Mesendoderm (in vitro differentiated cells): ENCODE measurements at places on chromosomes 6 and 20.

- DNase-seq: peak; percentile 58
Measured at GRCh38 chr6:24227556-24227955, 101.5 kb downstream of the NRSN1 start.

DNA sequence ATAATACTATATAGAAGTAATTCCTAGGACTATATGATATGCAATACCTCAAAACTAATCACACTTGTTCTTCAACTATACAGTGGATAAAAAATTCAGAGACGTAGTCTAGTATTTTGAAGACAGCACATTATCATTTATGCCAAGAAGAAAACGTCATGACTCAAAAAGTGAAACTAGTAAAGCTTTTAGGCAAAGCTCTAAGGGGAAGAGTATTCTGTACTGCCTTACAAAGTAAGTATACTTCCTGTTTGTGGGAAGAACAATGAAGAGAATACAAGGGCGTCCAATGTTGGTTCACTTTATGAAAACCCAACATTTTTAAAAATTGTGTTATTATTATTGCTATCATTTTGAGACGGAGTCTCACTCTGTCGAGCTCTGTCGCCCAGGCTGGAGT is 27.9 kb downstream of the LOC128125822 start:
- DNase-seq: no peak

DNA sequence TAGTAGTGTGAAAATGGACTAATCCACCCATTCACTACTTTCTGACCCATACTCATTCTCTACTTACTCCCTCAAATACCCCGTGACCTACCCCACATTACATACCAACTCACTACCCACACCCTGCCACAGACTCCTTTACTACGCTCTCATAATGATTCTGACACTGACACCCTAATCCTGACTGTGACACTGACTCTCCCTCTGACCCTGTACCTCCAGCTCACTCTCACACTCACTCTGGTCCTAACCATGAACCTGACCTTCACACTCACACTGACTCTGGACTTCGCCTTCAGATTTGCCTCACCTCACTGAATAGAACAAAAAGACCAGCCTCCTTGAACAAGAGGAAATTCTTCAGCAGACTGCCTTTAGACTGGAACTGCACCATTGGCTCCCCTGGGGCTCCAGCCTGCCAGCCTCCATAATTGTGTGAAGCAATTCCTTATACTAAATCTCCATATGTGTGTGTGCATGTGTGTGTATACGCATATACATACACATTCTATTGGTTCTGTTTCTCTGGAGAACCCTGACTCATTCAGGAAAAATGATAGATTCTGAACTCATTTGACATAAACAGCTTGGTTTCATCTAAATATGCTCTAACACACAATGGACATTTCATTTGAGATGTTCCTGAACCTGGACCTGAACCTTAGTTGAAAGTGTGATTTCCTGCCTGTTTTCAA is 10.5 kb upstream of the ZNF343 start:
- DNase-seq: no peak

- no peak for DNase-seq
Measured at GRCh38 chr6:134005800-134006199, 46.6 kb downstream of the SLC2A12 start.

- no peak for DNase-seq
Measured at GRCh38 chr6:161360520-161360919, 86.7 kb upstream of the AGPAT4 start.

DNA sequence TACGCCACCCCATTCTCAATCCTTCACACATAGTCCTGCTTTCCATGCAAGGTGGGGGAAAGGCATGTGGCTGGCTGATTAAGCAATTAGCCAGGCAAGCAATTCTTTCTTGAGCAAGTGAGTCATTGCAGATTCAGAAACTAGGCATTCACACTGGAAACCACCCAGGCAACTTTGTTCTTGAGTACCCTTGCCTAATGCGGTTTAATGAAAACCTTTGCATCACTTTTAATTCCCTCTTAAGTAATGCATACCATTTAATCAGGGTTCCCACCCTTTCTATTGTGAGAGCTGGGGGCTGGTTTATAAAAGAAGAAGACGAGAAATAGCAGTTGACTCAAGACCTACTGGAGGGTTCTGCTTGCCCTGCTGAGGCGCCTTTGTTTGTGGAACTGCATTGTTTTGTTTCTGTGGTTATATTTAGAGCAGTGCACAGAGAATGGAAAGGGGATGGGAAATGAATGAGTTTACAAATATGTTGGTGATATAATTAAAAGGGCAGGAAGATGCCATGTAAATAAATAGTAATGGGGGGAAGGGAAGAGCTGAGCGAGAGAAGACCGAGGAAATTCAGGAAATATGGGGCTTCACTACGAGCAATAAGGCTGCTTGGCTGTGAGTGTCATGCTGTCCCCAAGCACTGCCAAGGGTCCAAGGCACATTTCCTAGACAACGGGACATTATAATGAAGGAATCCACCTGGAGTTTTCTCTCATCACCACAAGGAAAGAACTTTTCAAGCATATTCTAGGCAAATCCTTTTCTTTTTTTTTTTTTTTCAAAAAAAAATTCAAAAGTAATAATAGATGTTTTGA is 48.8 kb upstream of the TSHZ2 start:
- peak; percentile 69 for DNase-seq

DNA sequence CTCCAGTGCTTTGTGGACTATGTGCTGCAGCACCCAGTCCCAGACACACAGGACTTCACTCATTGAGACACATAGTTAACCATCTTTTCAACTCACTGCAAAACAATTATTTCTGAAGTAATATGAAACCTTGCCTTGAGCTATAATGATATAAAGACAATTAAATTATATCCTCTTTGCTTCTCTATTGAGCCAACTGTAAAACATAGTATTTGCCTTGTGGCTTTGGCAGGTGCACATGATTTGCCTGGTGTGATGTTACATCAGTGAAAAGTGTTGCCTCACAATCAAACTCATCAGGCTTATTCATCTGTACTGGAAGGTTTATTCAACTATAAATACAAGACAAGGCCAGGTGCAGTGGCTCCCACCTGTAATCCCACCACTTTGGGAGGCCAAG is 80.6 kb downstream of the NCOA7 start:
- no peak for DNase-seq

DNA sequence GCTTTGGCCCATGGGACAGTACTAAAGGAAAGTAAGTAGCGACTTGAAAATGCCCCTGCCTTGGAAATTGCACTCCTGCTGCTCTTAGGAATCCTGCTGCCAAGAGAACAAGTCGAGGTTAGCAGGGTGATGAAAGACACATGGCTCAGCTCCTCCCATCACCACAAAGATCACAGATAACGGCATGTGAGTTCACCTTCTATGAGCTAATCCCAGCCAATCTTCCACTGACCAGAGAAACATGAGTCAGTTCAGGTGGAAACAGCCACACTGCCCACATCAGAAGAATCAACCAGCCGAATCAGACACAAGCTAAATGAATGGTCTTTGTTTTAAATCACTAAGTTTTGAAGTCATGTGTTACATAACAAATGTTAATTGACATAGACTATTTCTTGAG is 106.3 kb downstream of the PRKN start:
- DNase-seq: peak; percentile 94

DNA sequence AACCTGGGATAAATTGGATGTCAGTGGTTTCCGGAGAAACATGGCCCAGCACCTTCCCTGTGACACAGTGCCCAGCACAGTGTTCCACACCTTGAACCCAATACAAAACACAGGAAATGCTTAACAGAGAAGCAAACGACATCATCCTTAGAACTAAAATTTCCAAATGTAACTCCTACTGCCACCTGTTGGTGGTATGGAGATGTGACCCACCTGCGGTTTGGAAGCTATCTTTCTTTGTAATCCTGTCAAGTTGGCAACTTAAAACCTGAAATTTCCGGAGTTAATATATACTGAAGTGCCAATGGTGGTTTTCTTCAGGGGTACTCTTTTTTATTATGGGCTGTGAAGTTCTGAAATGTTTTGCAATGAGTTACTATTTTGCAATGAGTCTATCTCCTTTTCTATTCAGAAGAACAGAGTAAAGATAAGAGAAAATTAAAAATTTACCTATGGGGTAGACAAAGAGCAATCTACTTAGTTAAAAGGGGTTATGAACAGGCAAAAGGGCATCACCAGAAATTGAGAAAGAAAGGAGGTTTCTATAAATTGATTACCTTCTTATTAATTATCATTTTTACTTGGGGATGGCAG is 658.8 kb downstream of the PTPRT start:
- DNase-seq: peak; percentile 56

GRCh38 chr6:14083751-14084150 is 33.8 kb upstream of the CD83 start:
- no peak for DNase-seq

- DNase-seq: no peak
Measured at GRCh38 chr6:119129968-119130484, 51.6 kb upstream of the FAM184A start.

DNA sequence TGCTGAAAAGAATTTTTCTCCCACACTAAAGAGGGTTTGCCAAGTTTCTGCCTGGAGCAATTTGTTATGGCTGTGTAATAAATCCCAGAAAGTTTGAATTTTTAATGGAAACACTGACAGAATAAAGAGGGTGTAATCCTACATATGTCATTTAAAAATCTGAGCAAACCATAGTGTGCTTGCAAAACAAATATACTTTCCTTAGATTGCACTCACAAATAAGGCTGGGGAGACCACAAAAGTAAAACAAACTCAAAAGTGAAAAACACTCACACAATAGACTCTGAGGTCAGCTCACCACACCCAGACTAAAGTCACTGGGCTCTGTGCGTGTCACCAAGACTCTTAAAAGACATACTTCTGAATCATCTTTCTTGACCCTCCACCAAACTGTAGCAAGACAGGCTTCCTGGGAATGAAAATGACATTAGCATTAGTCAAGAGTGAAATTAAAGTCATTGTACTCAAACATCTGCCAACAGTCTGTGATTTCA is 4.8 kb upstream of the ATXN1 start:
- no peak for DNase-seq

GRCh38 chr6:134394905-134395304 is 77.0 kb upstream of the SGK1 start:
- no peak for DNase-seq

DNA sequence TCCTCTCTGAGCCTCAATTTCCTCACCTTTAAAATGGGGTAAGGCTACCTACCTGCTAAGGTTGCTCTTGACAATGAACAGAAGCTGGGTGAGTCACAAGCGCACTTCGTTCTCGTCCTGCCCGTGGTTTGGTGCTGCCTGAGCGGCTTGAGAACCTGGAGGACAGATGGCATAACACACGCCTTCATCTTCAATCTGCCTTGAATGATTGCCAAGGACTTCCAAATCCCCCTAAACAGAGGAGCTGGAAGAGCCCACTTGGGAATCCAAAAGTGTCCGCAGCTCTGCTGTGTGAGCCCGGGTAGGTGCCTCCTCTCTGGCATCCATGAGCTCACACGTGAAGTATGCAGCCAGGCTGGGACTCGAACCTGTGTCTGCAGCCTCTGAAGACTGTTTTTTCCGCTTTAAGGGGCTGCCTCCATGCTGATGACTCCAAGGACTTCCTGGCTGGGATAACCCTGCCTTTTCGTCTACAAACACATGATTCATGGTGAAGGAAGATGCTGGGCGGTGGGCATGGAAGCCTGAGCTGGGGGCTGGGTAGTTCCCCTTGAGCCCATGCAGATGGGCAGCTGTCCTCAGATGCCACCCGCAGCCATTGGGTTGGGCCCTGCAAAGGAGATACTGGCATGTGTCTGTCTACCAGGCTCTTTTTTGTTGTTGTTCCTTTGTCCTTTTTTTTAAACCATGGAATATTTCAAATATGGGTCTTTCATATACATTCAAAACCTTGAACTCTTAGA is 25.3 kb upstream of the CSNK2A1 start:
- peak; percentile 71 for DNase-seq

DNA sequence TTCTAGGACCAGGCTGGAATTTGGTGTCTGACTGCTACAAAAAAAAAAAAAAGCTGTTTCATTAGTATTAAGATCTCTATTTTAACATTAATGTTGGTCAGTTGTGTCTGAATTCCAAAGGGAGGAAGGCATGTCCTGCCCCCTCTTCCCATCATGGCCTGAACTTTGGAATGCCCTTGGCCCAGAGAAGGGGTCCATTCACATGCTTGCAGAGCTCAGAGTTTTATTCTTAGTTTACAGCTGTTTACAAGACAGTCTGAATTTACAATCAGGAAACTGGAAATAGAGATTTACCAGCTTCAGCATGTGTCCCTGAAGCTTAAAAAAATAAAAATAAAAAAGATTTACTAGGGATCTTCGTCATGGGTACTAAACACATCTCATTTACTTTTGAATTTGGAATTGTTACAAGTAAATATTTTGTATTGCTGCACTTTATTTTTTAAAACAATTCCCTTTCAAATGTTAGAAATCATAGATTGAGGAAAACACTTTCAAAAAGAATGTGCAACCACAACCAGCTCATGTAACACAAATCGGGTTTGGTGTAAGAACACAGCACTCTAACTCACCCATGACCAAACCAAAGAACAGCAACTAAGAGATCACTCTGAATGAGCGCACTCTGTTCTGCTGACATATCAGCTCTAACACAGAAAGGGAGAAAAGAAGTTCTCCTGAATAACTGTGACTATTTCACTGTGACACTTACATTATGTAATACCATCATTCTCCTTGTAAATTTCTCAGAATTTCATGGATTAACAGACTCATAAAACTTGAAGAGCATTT is 6.6 kb upstream of the SERPINB6 start:
- DNase-seq: no peak

- no peak for DNase-seq
Measured at GRCh38 chr20:5731753-5732366, 18.3 kb upstream of the SHLD1 start.

GRCh38 chr20:13717631-13718044 is 67.1 kb downstream of the ESF1 start:
- DNase-seq: no peak

- DNase-seq: no peak
Measured at GRCh38 chr6:17091122-17091521, 10.7 kb upstream of the STMND1 start.

- DNase-seq: no peak
Measured at GRCh38 chr6:131136021-131136786, 937 bp downstream of the AKAP7 start.

- no peak for DNase-seq
Measured at GRCh38 chr6:91149246-91149955, 562.5 kb upstream of the MAP3K7 start.

GRCh38 chr6:9066726-9067125 is 631.4 kb upstream of the SLC35B3 start:
- no peak for DNase-seq

DNA sequence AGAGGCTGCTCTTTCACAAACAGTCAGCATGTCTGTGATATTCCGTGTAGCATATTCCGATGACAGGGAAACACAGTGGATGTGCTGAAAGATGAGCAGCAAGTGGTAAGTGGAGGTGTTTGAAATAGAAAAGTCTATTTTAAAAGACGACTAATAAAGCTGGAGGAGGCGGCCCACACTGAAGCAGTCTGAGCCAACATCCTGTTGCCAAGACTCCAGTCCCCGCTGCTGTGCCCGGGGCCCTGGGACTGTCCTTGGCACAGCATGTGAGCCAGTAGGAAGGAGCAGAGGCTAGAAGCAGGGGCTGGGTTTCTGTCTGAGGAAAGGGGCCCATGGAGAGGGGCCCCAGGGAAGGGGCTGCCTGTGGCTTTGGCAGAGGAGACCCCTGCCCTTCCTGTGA is 351.5 kb upstream of the CHD6 start:
- no peak for DNase-seq
